ENCODE measurements at places on chromosomes 16 and 17.

- ATAC-seq, result no peak
Observed at GRCh38 chr17:2621241-2621640, 27.8 kb downstream of the PAFAH1B1 start.

DNA sequence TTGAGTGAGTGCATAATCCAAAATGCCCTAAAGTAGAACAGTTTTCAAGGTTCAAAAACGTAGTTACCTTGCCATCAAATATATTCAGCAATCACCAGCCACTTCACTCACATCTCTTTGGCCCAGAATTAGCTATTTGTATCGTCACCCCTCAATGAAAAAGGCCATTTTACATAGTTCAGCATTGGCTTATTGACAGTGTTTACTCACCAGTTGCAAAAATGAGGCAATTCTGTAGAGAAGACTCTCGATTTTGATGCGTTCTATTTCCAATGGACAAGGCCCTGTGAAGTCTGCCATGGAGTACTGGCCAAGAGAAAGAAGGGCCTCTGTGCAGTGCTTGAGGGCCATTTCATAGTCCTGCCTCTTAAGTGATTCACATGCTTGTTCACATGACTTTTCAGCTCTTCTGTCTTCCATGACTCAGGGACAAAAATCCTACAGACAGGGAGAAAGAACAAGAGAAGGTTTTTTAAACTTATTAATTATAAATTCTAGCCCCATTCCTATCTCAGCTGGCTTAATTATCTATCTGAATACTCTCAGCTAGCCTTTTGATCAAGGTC, 26.5 kb downstream of the HELZ start:
- no peak for ATAC-seq

DNA sequence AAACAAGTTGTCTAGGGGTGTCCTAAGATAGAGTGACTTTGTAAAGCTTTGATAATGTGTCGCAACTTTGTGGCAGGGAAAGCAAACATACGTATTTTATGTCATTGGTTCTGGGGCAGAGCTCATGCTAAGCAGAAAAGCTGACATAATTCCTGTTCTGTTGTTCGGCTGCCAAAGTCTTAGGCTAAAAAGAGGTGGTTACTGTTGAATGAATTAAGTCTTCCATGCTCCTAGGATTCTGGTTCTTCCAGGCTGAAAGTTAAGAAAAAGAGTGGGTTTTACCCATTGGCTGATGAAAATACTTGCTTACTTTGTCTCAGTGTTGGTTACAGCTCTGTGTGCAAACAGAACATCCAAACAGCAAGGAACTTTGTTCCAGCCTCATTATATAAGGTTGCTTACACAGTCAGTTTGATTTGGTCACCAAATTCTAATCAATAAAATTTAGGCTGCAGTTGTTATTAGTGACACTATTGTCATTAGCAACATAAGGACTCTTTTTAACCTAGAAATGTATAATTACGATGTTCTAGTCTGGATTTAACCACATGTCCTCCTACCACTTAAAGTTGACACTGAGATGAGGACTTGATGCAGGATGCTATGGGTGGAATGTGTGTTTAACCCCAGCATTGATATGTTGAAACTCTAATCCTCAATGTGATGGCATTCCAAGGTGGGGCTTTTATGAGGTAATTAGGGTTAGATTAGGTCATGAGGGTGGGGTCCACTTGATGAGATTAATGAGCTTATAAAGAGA, 114.0 kb upstream of the GOT2 start:
- ATAC-seq, result no peak

- no peak for ATAC-seq
Observed at GRCh38 chr16:24135624-24136565, 120.2 kb upstream of the CACNG3 start.

- peak; percentile 39 for ATAC-seq
Observed at GRCh38 chr17:1473170-1473569, 17.1 kb upstream of the CRK start.

GRCh38 chr17:67813803-67814180, 11.5 kb upstream of the BPTF start:
- ATAC-seq, result no peak

DNA sequence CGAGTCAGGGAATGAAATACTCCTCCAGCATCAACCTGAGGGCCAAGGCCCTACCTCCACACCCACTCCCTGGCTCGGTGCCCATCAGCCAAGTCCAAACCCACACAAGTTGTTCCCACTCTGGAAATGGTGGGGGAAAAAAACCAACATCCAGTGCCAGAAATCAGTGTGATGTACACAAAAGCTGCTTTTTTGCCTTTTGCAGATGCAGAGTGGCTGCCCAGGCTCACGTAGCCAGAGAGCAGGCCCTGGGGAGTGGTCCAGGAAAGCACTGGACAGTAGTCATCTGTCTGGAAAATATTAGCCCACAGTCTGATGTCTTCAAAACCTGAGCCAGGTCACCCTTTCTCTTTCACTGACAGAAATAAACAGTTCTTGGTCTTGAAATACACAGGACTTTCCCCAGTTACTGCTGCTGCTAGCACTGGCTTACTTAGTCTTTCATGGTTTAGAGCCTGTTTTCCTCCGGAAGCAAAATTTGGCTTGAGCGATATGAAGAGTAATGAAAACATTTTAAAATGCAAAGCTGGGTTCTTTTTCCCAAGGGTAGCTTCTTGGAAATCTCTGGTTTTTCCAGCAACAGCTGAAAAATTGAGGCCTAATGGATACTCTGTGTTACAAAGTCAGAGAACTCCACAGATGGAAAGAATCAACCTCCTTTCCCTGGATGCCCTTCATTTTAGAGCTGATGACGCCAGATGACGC, 18.2 kb upstream of the NOS2 start:
- no peak for ATAC-seq

- no peak for ATAC-seq
Observed at GRCh38 chr16:83727018-83727417, 80.8 kb upstream of the HSBP1 start.

DNA sequence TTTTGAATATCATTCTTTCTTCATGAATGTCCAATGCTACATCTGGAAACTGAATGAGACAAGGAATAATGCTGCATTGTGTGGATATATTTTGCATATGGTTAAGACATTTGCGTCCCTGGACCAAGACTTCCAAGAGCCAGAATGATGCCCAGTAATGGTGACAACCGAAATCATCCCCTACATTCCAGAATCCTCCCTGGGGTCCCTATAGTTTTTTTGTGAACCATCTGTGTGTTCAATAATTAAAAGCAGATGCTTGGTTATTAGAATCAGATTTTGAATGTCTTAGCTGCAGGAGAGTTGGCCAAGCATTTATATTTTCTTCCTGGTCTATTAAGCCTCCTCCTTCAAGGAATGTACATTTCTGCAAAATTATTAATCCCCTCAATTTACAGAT, 426.7 kb upstream of the CDH8 start:
- ATAC-seq, result no peak

All from activated T-helper 17 cell treated with anti-CD3 and anti-CD28 coated beads, Interleukin-2, amount 50 U/mL, for 72 hours (primary cell).